ENCODE measurements at places on chromosomes 7 and 10. TPM values are rescaled to one million over a fixed set of nuclear protein-coding genes. Genes with fewer than 3 reads are reported as not detected.

DNA sequence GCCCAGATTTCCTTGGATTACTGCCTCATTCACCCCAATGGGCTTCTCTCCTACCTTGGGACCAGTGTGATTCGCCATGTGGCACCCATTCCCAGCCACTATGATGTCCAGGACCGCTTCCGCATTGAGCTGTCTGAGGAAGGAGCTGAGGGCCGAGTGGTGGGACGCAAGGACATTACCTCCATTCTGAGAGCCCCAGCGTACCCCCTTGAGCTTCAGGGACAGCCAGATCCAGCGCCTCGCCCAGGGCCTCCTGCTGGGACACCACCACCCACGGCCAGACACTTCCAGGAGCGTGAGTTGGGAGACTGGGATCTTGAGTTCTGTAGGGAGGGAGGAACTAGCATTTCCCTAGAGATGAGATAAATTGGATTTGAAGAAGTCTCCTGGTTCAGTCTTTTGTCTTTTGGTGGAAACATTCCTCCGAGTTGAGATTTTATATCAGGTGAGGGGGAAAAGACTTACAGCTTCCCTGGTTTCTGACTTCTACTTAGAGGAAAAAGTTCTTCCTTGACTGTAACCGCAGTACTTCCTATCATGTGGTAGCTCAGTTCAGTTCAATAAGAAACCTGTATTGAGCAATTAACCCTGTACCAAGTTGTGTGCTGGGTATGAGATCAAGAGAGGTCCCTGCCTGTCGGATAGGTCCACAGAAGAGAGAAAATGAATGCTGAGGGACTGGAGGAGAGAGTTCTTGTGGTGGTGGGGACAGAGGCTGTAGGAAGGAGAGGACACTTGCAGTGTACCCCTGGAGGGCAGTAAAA is 1.3 kb downstream of the MOSPD3 start:
- H3K36me3 ChIP-seq = no peaks in the 10 kb centered on the region
- H3K27ac ChIP-seq = no peak overlapping the region
- no peak for DNase-seq
- peaks cover 5% of the 10 kb centered on the region for H3K4me1 ChIP-seq

GRCh38 chr10:133162178-133162909 is 2.3 kb downstream of the KNDC1 start:
- DNase-seq = no peak
- H3K27me3 ChIP-seq = peaks cover 27% of the 10 kb centered on the region
- H3K4me3 ChIP-seq = peak overlapping the region; percentile 41
- H3K36me3 ChIP-seq = peaks cover 4% of the 10 kb centered on the region
- H3K27ac ChIP-seq = no peak overlapping the region

GNGT1 gene
- 0.65 TPM for total RNA-seq

- peaks cover 4% of the 10 kb centered on the region for H3K4me1 ChIP-seq
- no peak overlapping the region for H3K4me3 ChIP-seq
- H3K36me3 ChIP-seq = no peaks in the 10 kb centered on the region
- H3K27ac ChIP-seq = no peak overlapping the region
These were observed 121.9 kb upstream of the AKR1E2 start for GRCh38 chr10:4704034-4704545.

- H3K27me3 ChIP-seq = no peaks in the 10 kb centered on the region
- no peak overlapping the region for H3K4me3 ChIP-seq
- no peaks in the 10 kb centered on the region for H3K36me3 ChIP-seq
- H3K4me1 ChIP-seq = peaks cover 18% of the 10 kb centered on the region
- DNase-seq = no peak
- H3K27ac ChIP-seq = peak overlapping the region; percentile 20
These were observed 65.7 kb downstream of the BICC1 start for GRCh38 chr10:58578366-58578765.

DNA sequence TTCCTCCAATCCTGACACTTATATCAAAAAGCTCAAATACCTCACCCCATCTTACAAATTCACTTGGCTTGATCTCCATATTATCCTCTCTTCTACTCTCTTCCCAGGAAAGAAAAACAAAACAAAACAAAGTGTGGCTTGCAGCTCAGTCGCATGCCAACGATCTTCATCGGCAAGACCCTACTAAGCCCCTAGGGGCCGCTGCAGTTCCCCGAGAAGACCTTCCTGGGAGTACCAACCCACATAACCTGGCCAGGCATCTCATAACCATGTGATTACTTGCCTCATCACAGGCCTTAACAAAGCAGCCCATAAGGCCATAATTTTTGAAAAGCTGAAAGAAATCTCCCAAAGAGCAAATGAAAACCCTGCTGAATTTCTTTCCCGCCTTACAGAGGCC is 103.7 kb downstream of the ZNF92 start:
- peaks cover 34% of the 10 kb centered on the region for H3K27me3 ChIP-seq
- DNase-seq = peak; percentile 21
- no peak overlapping the region for H3K4me3 ChIP-seq
- no peak overlapping the region for H3K27ac ChIP-seq
- peaks cover 8% of the 10 kb centered on the region for H3K4me1 ChIP-seq
- peaks cover 3% of the 10 kb centered on the region for H3K36me3 ChIP-seq

NKX2-3 gene
- total RNA-seq = not detected

DNA sequence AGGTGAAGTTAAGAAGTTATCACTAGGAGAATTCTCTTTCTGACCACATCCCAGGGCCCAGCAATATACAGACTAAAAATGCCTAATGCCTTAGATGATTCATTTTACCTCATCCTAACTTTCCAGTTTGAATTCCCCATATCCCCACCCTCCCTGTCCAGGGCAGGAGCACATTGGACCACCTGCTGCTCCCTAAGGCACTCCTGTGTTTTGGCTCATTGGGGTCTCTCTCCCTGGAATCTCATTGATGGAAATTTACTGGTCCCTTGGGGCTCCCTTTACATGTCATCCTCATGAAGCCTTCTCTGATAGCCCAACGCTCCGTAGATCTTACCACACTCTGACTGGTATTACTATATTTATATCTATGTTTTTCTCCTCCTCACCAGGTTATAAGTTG is 2.7 kb downstream of the IL2RA start:
- H3K4me3 ChIP-seq = no peak overlapping the region
- DNase-seq = no peak

DNA sequence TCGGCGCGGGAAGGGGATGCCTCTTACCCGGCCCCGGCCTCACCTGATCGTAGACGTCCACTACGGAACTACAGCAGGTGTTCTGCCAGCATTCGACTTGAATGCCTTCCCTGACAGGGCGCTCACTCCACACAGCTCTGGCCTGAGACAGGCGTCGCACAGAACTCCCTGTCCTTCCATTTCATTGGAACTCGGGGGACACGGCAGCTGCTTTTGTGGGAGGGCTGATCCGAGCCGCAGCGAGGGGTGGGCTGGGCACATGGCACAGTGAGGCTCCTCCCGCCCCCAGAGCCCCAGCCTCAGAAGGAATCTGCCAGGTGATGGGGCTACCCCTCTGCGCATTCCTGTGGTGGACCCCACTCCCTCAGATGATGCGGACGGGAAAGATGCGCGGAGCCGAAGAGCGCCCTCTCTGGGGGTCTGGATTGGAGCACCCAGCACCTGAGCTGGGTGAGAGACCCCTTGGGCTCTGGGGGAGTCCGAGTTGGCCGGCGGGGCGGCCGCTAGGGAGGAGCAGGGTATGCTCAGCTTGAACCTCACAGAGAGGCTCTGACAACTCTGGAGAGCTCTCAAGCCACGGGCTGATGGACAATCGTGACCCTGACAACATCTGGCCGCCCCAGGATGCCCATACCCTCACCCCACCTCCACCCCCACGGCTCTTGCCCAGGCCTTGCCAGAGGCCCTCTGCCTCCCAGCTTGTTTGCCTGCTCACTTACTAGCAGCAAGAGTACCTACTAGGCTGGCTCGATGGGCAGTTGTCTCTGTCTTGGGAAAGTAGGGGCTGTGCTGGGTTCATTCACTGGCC is 36.6 kb downstream of the RASGEF1A start:
- H3K4me3 ChIP-seq = no peak overlapping the region
- DNase-seq = no peak
- no peak overlapping the region for H3K27ac ChIP-seq
- H3K4me1 ChIP-seq = no peaks in the 10 kb centered on the region
- H3K36me3 ChIP-seq = no peaks in the 10 kb centered on the region

TWNK gene
- total RNA-seq = 14.6 TPM

CALHM1 gene
- not detected for total RNA-seq

ANXA8L1 gene
- total RNA-seq = not detected

DNA sequence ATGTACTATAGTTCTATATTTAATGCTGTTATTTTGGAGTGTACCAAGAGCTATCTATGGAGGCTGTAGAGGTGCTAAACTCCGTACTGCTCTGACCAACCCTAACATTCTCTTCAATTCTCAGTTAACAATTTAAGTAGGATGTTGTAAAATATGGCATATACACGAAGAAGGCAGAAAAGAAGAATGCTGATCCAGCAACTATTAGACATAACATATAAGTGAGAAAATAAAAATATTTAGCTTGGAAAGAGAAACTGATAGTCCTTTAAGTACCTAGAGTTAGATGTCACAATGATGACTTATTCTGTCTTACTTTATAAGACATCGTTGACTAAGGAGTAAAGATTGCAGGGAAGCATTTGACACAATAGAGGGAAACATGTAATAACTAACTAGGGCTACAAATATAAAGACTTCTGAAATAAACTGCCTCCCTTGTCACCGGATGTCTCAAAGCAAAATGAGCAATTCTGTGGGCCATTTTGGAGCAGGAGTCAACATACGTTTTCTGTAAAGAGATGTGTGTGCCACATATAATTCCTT is 159.5 kb downstream of the CPEB3 start:
- no peaks in the 10 kb centered on the region for H3K27me3 ChIP-seq
- no peak for DNase-seq
- no peaks in the 10 kb centered on the region for H3K4me1 ChIP-seq
- H3K4me3 ChIP-seq = no peak overlapping the region
- H3K36me3 ChIP-seq = no peaks in the 10 kb centered on the region

GLRX3 gene
- total RNA-seq = 124 TPM

DNA sequence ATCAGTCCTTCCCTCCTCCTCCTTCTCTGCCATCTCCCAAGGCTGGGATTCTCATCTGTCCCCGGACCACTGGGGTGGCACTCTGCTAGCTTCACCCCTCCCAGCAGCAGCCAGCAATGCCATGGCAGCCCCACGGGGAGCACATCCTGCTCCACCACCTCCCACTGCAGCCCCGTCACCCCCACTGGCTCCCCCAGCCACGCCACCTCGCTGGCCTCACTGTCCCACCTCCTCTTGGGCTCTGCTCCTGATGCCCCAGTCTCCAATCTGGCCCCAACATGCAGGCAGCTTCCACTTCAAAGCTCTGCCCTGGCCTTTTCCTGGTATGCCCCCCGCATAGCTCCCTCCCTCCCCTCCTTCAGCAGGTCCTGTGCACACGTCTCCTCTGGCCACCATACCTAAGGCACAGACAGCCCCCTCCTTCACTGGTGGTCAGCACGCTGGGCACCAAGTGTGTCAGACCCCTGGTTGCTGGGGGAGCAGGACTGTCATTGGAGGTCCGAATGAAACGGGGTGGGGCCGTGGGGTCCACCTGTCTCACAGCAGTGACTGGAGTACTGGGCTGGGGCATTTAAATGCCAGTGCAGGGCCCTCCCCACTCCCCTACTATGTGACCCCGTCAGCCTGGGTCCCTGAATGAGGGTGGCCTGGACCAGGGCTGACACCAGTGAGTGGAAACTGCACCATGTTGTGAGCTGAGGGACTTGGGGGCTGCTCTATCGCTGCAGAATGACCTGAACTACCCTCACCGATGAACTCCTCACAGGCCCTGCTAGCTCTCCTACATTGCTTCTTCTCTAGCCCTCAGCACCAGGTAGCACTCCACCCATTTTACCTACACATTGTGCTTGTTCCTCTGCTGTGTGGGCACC is 38.7 kb downstream of the RASGEF1A start:
- no peaks in the 10 kb centered on the region for H3K4me1 ChIP-seq
- H3K27ac ChIP-seq = no peak overlapping the region
- no peaks in the 10 kb centered on the region for H3K36me3 ChIP-seq
- DNase-seq = no peak
- H3K4me3 ChIP-seq = no peak overlapping the region

GRCh38 chr7:34128762-34129161 is 223.4 kb downstream of the BMPER start:
- no peak overlapping the region for H3K27ac ChIP-seq
- H3K4me1 ChIP-seq = no peaks in the 10 kb centered on the region
- no peaks in the 10 kb centered on the region for H3K36me3 ChIP-seq
- no peaks in the 10 kb centered on the region for H3K27me3 ChIP-seq
- H3K4me3 ChIP-seq = no peak overlapping the region
- no peak for DNase-seq

GRCh38 chr10:110456523-110457091 is 41.1 kb upstream of the DUSP5 start:
- H3K4me1 ChIP-seq = peaks cover 28% of the 10 kb centered on the region
- no peak overlapping the region for H3K27ac ChIP-seq
- H3K4me3 ChIP-seq = no peak overlapping the region
- H3K36me3 ChIP-seq = no peaks in the 10 kb centered on the region

DNA sequence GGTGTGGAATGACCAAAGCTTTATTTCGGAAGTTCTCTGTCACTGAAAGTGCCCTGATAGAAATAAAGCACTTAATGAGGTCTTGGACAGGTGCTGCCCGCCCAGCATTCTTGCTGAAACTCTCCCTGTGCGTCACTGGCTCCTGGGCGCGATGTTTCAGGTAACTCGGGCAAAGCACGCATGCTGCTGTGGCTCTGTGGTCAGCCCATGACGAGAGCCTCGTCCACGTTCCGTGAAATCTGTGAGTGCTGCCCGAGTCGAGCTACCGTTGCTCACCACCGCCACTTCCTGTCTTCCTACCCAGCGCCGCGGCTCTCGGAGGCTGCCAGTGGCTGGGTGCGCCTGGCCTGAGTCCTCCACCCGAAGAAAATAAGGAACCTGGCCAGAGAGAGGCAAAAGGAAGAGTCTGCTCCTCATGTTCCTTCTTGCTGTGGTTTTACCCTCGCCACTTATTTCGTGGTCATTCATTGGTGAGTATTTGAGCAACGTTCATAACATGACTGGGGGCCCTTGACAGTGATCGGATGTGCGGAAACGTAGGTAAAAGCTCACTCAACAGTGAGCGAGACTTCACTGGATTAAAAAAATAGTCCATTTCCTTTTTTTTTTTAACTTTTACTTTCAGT is 95.5 kb downstream of the MAP3K8 start:
- no peak overlapping the region for H3K4me3 ChIP-seq
- DNase-seq = no peak
- H3K36me3 ChIP-seq = no peaks in the 10 kb centered on the region

FAM25C gene
- total RNA-seq = not detected

- no peak overlapping the region for H3K27ac ChIP-seq
- DNase-seq = no peak
- peaks cover 19% of the 10 kb centered on the region for H3K27me3 ChIP-seq
- H3K4me1 ChIP-seq = peaks cover 33% of the 10 kb centered on the region
These were observed 33.5 kb downstream of the SVOPL start for GRCh38 chr7:138667535-138668228.

DNA sequence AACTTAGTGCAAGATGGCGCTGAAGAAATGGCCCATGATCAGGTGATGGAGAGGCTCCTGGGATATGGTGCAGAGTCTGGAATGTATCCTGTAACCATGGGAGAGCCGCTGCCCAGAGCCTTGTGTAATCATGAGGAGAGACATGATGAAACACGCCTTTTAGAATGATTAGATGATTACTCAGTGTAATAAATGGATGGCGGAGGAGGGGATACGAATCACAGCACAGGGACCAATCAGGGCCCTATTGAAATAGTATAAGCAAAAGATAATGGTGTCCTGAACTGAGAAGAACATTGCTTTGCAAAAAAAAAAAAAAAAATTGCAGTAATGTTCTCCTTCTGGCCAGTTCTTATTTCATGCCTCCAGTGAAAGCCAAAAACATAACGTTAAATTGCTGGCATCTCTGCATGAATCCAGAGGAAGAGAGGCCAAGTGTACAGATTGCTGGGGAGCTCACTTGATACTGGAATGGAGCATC is 668.5 kb upstream of the AUTS2 start:
- no peaks in the 10 kb centered on the region for H3K4me1 ChIP-seq
- no peak for DNase-seq
- H3K4me3 ChIP-seq = no peak overlapping the region
- H3K36me3 ChIP-seq = no peaks in the 10 kb centered on the region

ITIH5 gene
- total RNA-seq = not detected

Measured in neural crest cell (in vitro differentiated cells).